ENCODE measurements at places on chromosomes 12 and 14.

- DNase-seq: no peak
These were observed 283.8 kb downstream of the VRK1 start for GRCh38 chr14:97080991-97081390.

DNA sequence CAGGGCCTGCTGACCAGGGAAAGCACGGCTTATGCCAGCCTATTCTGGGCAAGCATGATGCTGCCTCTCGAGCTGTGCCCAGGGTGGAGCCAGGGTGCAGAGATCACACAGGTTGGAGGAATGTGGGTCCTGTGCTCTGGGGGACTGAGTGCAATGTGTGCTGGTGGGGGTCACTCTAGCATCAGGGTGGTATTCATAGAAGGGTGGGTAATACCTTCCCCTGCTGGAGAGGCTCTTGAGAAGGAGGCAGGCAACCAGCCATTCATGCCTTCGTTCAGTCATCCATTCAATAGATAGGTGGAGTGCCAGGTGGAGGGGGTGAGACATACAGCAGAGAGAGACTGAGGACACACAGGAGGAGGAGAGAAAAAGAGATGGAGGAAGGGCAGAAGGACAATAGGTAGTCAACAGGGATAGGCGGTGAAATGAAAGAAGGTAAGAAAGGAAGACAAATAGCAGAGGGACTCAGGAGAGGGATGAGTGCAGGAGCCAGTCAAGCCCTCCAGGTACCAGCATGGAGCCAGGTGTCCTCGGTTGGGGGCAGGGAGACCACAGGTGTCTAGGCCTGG is 5.2 kb upstream of the ZNF385A start:
- no peak for DNase-seq

- no peak for DNase-seq
These were observed 290.3 kb downstream of the NAV3 start for GRCh38 chr12:78120866-78121560.

GRCh38 chr12:18139254-18139653 is 49.3 kb upstream of the RERGL start:
- no peak for DNase-seq

DNA sequence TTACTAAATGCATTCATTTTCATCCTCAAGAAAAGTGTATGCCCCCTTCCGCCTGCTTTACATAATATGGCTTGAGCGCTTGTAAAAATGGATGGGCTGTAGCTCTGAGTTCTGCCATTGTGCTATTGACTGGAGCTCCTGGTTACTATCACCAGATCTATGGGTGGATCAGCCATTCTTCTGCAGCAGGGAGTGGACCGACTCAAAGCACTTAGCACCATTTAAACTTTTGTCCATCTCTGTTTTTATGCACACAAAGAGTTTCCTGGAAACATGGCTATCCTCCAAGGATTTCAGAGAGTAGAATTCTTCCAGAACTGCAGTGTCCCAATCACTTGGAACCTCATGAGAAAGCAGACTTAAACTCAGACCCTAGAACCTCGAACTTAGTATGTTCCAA is 4.5 kb upstream of the NUMB start:
- DNase-seq: no peak

- DNase-seq: no peak
These were observed 137.2 kb upstream of the DHRS4 start for GRCh38 chr14:23816371-23816770.

GRCh38 chr14:79018836-79019235 is 848.7 kb downstream of the NRXN3 start:
- no peak for DNase-seq

DNA sequence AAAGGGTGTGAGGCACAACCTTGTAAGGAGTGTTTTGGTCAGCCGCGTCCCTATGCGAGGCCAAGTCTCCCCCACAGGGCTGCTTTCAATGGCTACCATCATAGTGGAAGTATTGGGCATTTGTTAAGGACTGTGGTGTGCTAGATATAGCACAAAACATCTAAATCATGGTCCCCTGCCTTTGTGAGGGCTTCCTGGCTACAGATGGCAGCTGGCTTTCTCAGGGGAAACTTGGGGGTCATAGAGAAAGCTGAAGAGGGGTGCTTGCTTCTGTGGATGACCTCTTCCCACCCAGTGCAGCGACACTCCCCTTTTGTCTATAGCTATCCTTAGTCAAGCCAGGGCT is 315.8 kb downstream of the ZFP36L1 start:
- DNase-seq: no peak

Data from naive thymus-derived CD4-positive, alpha-beta T cell (primary cell).